ENCODE measurements at places on chromosomes 16 and 17.

DNA sequence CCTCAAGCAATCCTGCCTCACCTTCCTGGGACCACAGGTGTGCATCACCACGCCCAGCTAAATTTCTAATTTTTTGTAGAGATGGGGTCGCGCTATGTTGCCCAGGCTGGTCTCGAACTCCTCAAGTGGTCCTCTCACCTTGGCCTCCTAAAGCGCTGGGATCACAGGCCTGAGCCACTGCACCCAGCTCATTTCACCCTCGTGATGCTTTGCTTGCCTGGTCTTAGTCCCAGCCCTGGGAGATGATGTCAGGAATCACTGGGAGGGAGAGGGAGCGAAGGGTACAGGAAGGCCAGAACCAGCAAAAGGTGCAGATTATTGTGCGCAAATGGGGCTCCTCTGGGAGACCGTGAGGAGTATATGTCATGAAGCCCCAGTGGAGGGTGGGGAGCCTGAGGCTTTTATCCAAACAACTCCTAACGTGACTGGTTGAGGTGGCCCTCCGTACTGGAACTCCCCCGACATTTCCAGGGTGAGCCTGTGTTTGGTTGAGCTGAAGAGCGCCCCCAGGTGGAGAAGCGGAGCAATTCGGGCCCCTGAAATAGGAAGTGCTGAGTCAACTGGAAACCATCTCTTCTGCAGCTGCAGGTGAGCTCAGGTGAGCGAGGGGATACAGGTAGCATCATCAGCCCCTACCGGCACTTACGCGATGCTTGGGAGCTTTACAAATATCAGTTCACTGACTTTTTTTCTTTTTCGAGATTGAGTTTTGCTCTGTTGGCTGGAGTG, 41.2 kb upstream of the HAPSTR1 start:
- no peak for DNase-seq

DNA sequence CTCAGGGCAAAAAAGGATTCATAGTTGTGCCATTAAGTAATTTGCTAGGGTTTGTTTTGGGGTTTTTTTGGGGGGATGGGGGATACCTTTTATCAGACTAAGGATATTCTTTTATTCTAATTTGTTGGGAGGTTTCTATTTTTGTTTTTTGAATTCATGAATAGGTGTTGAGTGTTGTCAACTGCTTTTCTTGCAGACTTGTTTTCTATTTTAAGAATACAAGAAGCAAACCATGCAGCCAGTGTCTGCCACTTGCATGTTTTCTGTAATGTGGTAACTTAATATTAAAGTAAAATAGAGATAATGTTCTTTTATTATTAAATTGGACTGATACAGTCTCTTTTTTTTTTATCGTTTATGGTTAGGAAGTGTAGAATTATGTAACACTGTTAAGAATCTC, 49.5 kb downstream of the NFATC3 start:
- no peak for DNase-seq

- DNase-seq, result no peak
Observed at GRCh38 chr17:12330456-12330855, 309.8 kb downstream of the MAP2K4 start.

DNA sequence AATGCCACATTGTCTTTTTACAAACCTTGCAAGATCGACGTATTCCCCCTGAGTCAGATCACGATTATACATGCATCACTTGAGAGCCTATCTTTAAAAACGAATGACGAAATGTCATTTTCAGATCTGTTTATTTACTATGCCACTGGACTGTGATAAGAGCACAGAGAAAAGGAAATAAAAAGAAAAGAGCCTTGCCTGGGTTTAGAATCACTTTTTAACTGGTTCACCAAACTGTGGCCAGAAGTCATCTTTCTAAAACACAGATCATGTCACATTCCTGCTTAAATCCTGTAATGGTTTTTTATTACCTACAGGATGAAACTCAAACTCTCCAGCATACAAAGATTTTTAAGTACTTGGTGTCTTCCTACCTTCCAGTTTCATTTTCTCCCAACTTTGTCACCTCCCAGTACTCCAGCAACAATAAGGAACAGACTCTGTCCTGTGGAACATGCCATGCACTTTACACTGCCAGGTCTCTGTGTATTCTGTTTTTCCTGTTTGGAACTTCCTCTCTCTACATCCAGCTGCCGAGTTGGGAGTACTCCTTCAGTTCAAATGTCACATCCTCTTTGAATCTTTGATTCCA, 91.5 kb downstream of the SNX11 start:
- DNase-seq, result no peak

- DNase-seq, result no peak
Observed at GRCh38 chr17:43142153-43142552, 17.0 kb upstream of the BRCA1 start.

DNA sequence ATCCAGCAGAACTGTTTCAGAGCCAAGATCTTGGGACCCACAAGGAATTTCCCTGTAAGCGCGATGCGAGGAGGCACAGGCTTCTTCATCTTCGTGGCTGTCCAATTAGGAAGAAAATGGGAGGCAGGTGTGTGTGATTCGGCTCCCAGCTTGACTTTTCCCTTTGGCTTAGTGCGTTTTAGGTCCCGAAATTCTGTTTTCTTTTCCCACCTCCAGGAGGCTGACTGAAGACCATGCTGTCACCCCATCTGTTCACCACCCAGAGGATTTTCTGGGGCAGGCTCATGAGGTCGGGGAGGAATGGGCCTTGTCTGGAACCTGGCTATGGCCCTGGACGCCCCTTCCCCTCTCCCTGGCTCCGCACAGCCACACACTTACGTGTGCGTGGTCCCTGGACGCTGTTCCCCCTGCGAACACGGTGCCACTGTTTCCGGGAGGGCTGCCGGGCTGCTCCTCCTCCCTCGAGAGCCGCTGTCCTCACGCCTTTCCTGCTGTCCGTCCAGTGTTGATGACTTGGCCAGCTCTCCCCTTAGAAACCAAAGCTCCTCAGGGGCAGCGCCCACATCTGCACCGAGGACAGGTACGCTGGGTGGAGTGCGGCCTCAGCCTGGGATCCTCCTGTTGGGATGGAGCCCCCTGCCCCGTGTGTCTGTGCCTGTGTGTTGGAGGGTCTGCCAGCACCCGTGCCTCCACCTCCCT, 2.7 kb upstream of the PABPN1L start:
- DNase-seq, result no peak

DNA sequence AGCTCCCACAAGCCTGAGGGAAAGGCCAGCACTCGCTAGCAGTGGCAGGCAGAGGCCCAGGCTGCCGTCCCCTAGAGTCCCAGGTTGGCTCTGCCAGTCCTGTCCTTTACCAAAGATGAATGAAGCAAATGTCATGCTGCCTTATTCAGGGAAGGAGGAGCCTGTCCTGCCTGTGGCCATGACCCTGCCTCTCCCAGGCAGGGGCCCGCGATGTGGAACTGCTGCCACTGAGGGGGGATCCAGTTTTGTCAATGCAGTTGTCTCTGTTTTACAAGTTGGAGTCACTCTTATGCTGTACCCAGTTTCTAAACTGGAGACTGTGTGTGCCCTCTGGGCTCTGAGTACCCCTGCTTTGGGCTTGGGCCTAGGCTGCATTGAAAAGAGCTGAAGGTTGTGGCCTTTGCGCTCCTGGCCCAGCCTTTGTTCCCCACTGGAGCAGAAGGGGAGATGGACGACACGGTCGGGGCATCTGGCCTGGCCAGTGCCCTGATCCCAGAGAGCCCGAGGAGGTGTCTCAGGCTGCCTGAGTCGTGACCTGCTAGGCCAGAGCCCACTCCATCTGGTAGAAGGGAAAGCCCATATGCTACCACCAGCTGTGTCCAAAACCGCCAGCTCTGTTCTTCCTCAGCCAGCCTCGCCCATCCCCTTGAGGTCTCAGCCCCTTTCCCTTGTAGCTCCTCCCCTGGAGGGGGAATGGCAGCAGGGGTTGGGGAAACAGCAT, 5.5 kb downstream of the LIMD2 start:
- peak; percentile 13 for DNase-seq

DNA sequence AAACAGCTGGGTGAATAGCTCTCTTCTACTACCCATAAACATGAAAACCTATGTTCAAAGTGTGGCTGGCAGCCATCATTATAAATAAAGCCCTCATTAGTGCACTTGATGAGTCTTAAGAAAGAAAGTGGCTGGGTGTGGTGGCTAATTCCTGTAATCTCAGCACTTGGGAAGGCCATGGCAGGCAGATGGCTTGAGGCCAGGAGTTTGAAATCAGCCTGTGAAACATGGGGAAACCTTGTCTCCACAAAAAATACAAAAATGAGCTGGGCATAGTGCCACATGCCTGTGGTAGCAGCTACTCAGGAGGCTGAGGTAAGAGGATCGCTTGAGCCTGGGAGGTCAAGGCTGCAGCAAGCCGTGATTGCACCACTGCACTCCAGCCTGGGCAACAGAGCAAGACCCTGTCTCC, 28.3 kb upstream of the APPBP2 start:
- DNase-seq, result peak; percentile 88

DNA sequence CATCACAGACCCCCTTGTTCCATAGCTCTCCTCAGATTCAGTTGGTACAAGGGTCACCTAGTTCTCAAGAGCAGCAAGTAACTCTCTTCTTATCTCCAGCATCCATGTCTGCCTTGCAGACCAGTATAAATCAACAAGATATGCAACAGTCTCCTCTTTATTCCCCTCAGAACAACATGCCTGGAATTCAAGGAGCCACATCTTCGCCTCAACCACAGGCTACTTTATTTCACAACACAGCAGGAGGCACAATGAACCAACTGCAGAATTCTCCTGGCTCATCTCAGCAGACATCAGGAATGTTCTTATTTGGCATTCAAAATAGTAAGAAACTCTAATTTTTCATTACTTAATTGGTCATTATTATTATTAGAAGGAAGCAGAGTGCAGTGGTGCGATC, 32.4 kb downstream of the NQO1 start:
- no peak for DNase-seq

- no peak for DNase-seq
Observed at GRCh38 chr17:43548689-43549379, 2.7 kb upstream of the ETV4 start.

GRCh38 chr17:82489117-82489516, 30.4 kb upstream of the FOXK2 start:
- no peak for DNase-seq

GRCh38 chr17:6346986-6347385, 87.9 kb downstream of the AIPL1 start:
- no peak for DNase-seq

GRCh38 chr16:24010440-24011089, 174.8 kb downstream of the PRKCB start:
- DNase-seq, result peak; percentile 32

- DNase-seq, result no peak
Observed at GRCh38 chr17:27569884-27570577, 61.0 kb upstream of the LGALS9 start.

DNA sequence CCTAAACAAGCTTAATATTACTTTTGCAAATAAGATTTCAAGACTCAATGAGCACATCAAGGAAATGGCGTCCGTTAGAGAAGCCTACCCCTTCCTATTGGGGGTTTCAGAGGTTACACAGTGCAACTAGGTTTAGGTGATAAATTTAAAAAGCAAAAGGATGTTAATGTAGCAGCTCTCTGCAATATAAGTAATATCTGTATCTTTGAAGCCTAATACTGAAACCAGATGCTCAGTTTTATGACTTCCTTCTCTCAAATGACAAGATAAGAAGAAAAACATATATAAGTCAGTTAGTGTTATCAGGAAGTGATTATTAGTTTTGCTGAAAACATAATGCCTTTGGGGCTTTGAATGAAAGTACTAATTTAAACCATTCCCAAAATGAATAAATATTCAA, 54.3 kb upstream of the MED13 start:
- no peak for DNase-seq

GRCh38 chr17:17417718-17418181, 59.0 kb upstream of the MED9 start:
- DNase-seq, result no peak

DNA sequence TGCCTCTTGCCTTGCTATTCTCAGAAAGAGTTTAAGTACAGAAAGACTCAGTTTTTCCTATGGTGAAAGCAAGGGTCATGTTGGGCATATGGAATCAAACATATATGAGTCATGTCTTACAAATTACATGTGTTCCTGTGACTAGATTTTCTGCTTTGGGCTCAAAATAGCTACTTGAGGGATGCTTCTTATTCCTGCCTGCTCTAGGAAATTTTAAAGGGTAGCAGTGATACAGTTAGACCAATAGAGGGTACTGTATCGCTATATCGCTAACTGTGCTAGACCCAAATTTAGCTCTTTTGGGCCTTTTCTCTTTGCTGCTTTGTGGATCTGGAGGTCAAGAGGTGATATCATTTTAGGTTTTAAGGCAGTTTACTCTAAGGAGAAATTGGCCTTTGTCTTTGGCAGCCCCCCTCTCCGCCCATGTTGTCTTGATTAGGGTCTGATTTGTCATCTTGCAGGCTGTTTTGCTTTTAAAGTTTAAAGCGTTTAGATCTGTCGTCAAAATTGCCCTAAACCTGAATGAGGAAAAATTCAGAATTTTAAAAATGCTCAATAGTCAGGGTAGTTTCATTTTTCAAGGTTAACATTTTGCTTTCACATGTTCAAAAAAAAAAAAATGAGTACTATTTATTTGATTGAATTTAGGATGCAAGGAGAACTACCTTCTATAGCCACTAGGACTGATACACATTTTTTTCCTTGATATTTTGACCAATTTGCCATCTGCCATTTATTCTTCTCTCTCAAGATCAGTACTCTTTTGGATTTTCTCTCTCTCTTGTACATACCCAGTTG, 8.8 kb downstream of the NFATC3 start:
- peak; percentile 68 for DNase-seq

DNA sequence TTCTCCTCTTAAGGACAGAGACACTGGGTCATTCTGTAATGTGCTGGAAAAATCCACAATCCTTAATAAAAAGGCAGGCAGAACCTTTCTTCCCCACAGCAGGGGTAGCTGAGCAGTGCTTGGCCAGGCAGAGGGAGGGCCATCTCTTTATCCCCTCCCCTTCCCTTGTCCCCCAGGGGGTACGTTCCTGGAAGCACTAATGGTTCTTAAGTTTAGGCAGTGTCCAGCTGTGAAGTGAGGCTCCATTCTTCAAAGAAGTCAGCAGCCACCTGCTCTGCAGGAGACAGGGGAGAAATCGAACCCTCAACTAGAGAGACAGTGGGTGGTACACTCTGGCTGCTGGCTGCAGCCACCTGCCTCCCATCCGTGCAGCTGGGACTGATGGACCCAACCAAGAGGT, 533.9 kb upstream of the CDH11 start:
- DNase-seq, result no peak

GRCh38 chr17:78853926-78854394, 13.3 kb upstream of the USP36 start:
- DNase-seq, result no peak

DNA sequence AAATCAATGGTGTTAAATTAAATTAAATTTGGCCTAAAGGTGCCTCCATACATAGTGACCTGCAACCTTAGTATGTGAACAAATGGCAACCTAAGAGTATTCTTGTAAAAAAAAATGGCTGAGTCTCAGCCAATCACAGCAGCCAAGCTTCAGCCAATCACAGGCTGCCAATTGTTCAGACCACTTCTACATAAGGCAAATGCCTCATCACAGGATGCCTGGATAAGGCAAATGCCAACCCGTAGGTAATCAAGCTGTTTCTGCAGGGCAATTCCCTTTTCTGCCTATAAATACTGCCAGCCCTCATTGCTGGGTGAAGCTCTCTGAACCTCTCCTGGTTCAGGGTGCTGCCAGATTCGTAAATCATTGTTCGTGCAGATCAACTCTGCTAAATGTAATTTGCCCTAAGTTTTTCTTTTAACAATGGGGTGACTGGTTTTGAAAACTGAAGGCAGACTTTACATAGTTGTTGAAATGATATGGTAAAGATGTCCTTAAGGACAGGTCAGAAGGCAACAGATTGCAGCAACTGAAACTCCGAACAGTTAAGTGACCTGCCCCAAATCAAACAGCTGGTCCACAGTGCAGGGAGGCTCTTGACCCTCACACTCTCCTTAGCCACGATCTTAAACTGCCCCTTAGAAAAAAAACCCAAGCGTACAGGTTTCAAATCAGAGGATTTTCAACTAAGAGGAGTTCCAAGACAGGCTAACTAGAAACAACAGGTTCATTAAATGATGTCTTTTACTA, 50.3 kb downstream of the N4BP1 start:
- DNase-seq, result no peak

All from fibroblast of skin of right quadriceps (primary cell).